ENCODE measurements at places on chromosomes 12 and 14. TPM values are rescaled to one million over a fixed set of nuclear protein-coding genes. Genes with fewer than 3 reads are reported as not detected.

- no peaks in the 10 kb centered on the region for H3K4me1 ChIP-seq
- H3K4me3 ChIP-seq = no peak overlapping the region
- H3K36me3 ChIP-seq = peaks cover 98% of the 10 kb centered on the region
- H3K27me3 ChIP-seq = no peaks in the 10 kb centered on the region
Measured at GRCh38 chr12:53516758-53517455, 9.6 kb upstream of the NPFF start.

GRCh38 chr12:85616201-85616600 lies 220.0 kb downstream of the RASSF9 start:
- no peaks in the 10 kb centered on the region for H3K27me3 ChIP-seq
- H3K27ac ChIP-seq = no peak overlapping the region
- no peaks in the 10 kb centered on the region for H3K4me1 ChIP-seq
- no peak for DNase-seq

Gene GUCY2C
- polyA plus RNA-seq = 0.04 TPM

Gene C12orf60
- polyA plus RNA-seq = not detected

Data from CD14-positive monocyte (primary cell).